ENCODE measurements at places on chromosomes 1 and 21.

- DNase-seq: no peak
Measured at GRCh38 chr1:36182734-36183133, 26.8 kb downstream of the MAP7D1 start.

GRCh38 chr1:208977012-208977411 is 606.5 kb upstream of the CAMK1G start:
- no peak for DNase-seq

- peak; percentile 84 for DNase-seq
Measured at GRCh38 chr1:206557636-206558473, 50.5 kb downstream of the RASSF5 start.

DNA sequence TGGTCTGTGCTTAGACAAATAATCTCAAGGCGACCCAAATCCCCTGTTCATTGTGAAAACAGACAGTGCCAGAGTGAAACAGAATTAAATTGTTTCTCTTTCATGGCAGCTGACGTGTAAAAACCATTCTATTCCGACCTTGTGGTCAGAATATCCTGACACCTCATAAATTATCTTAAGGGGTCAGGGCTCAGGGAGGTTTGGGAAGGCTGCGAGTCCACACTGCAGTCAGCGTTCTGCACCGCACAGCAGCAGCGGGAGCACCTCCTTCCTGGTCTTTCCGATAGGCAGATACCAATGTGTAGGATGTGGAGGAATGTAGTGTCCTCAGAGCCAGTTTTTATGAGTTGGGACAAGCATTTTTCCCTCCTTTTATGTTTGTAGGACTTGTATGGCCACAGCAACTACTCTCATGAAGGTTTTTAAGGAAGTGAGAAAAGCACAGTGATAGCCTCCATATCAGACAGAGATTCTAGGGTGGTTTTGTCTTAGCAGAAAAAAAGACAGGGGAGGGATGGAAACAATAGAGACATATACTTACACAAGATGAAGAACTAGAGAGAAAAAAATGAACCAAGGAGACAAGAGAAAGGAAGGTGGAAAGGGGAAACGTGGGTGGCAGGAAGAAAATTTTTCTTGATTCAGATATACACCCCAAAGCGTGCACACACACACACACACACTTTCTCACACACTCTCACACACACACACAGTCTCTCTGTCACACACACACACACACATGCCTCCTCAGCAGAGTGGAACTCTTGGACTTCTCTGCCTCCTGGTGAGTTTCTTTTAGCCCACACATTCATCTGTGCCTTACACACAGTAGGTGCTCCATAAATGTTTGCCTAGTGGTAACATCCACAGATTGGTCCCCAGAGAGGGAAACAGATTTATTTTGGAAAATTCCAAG is 68.6 kb downstream of the NTMT2 start:
- no peak for DNase-seq

GRCh38 chr1:201515895-201516294 is 9.0 kb upstream of the CSRP1 start:
- DNase-seq: no peak

GRCh38 chr1:207397525-207397926 is 56.6 kb upstream of the CR2 start:
- no peak for DNase-seq

- peak; percentile 77 for DNase-seq
Measured at GRCh38 chr1:33181921-33182341, at the start of gene TRIM62. Gene TRIM62, minus strand, starts transcription at chr1:33182043. Its CDS starts 611 bp downstream, at chr1:33181432.

GRCh38 chr1:169508432-169509338 is 22.9 kb upstream of the SLC19A2 start:
- peak; percentile 16 for DNase-seq

- DNase-seq: no peak
Measured at GRCh38 chr1:33314416-33314815, 6.5 kb downstream of the A3GALT2 start.

- no peak for DNase-seq
Measured at GRCh38 chr1:115492880-115493279, 148.9 kb upstream of the VANGL1 start.

DNA sequence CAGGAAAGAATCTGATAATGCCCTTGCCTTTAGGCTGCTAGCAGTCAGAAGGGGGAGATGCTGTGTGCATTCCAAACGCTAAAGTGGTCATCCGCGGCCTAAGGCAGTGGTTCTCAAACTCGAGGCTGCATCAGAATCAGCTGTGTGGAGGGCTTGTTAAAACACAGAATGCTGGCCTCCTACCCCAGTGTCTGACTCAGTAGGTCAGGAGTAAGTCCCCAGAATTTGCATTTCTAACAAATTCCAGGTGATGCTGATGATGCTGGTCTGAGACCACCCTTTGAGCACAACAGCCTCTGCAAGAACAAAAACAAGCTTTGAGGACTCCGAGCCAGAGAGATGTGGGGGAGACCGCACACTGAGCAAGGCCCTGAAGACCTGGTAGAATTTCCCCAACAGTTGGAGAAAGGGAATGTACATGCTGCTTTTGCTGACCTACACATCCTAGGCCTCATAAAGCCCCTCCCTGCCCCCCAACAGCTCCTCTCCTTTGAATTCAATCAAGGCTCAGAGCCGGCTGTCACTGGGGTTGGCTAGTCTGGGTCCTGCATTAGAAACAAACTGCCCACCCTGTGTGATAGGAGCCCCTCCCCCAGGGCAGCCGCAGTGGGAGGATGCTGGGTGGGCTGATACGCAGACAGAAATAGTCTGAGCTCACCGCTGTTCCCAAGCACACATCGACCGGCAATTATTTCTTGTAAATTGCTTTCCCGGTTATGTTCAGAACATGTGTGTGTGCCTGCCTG is 27.1 kb downstream of the SHISAL2A start:
- DNase-seq: no peak

GRCh38 chr1:29895201-29895600 is 658.9 kb downstream of the PTPRU start:
- DNase-seq: no peak

GRCh38 chr1:2510366-2511155 is 15.8 kb downstream of the PANK4 start:
- no peak for DNase-seq

DNA sequence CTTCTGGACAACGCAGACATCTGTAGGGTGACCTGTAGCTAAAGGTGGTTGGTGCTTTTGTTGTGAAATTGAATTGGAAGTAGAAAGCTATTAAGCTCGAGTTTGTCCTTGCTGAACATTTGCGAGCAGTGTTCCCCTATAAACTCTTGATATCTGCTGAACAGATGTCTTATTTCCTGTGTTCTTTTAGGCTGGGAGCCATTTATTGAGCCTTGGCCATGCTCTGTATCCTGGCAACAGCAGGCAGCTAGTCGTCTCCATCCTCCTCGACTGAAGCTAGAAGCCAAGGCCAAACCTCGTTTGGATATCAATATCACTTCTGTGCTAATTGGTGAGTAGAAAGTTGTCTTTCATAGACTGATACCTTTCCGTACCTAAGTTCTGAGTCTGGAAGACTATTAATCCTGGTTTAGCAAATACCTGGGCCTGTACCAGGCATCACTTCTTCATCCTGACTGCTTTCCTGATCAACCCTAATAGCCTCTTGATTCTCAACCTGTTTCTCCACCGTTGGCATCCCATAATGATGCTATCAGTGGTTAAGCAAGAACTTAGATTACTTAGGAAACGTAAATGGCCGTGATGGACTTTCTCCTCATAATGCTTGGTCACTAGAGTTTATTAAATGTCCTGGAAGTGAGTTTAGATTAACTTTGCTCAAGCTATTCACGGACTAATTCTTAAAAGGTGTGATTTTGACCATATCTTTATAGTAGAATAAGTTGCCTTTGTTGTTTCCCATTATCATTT is 103.4 kb downstream of the VPS13D start:
- no peak for DNase-seq

- no peak for DNase-seq
Measured at GRCh38 chr1:208852911-208853310, 608.7 kb upstream of the PLXNA2 start.

DNA sequence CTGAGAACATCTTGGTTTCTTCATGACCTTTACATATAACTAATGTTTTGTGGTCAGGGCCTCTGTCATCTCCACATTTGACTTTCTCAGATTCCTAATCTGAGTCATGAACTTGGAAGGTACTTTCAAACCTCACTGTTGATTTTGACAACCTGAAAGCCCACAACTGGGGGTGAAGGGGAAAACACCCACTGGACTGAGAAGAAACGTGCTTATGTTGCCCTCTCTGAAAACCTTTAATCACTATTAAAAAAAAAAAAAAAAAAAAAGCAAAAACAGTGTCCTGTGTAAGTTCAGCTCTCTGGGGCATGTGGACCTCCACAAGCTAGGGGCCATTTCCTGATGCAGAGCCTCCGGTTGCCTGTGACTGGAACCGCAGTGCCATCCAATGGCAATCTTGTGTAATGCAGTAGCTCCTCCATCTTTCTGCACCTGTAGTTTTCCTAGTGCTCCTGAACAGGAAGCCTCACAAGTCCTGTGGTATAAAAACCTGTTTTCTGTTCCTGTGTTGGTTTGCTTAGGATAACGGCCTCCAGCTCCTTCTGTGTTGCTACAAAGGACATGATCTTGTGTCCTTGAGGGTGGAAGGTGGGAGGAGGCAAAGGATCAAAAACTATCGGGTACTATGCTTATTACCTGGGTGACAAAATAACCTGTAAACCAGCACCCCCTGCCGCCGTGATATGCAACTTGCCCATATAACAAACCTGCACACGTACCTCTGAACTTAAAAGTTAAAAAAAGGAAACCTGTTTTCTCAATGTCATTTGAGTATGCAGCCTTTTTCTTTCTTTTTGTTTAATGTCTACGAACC is 124.5 kb downstream of the ZNF648 start:
- peak; percentile 69 for DNase-seq

GRCh38 chr21:42455196-42455595 is 40.8 kb downstream of the RSPH1 start:
- peak; percentile 93 for DNase-seq

DNA sequence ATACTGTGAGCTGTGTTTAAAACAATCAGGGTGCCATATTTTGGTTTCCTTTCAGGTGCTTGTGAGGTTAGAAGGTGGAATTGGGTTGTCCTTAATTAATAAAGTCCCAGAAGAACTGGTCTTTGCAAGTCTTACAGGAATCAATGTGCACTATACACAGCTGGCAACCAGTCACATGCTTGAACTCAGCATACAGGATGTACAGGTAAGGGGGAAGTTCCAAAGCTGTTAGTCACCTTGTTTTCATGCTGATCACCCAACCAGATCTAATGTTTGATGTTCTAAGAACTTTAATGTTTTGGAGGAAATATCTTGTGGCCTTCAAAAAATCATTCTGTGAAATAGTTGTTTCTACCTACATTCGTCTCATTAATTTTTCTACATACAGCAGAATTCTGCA is 156.3 kb downstream of the VPS13D start:
- DNase-seq: no peak

DNA sequence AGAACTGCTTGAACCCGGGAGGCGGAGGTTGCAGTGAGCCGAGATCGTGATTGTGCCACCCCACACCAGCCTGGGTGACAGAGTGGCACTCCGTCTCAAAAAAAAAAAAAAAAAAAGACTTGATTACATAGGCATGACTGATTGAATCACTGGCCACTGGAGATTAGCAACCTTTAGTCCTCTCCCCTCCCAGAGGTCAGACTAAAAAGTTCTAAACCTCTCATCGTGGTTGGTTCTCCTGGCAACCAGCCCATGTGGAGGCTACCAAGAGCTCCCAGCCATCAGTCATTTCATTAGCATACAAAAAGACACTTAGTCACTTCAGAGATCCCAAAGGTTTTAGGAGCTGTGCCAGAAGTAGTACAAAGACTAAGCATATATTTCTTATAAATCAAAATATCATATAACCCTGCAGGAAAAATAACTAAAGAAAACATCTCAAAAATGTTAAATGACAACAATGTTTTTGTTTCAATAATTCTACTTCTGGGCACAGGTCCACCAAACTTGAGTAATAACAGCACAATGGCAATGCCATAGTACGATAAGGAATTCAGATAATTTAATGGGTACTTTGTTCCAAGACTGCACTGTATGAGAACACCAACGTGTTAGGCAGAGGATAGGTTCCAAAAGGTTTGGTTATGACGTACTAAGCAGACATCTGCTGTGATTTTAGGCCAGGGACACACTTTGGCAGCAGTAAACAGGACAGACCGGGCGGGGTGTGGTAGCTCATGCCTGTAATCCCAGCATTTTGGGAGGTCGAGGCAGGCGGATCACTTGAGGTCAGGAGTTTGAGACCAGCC is 18.1 kb downstream of the USP48 start:
- peak; percentile 65 for DNase-seq

DNA sequence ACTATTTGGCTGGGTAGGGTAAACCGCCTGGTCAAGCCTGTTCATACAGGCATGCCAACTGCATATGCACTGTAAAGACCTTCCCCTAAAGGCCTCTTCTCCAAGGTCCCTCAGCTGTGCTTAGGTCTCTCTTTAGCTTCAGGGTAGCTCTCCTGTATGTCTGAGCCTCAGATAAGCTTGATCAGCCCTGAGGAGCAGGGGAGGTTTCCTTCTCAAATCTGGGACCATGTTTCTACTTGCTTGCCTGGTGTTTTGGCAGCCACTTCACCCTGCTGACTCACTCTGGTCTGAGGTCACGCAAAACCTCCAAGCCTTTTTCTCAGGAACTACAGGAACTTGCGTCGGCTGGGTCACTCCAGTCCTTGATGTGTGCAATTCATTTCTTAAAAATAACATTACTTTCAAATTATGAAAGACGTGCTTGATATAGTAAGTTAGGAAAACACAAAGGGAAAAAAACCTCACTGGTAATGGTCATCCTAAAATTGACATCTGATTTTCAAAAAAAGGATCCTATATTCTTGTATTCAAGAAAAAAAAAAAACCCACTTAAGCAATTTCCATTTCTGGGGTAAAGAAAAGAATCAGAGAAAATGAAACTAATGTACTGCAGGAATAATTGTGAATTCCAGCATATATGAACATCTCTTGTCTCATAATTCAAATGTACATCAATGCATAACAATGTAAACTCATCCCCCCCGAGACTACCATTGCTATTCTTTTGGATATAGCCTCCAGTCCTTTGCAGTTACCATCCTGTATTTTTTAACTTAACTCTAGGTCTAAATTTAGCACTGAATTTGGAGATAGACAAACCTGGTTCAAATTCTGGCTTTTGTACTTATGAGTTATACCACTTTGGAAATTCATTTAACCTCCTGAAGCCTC is 24.8 kb upstream of the RNF19B start:
- peak; percentile 90 for DNase-seq

DNA sequence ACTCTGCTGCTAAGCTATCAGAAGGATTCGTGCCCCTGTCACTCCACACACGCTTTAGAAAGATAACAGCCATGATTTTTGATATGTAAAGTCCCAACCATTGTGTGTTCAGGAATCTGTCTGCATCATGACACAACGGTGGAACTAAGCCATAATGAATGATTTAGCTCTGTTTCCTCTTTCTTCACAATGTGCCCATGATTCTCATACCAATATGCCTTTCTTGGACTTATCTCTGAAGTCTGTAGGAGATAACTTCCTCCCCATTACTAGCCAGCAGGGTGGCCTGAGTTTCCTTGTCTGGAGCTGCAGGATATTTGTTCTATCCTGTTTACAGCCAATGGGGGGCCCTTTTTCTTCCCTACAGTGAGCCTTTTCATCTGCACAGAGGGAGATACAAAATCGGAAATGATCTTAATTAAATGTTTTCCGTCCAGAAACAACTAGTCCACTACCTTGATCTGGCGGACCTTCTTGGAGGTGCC is 511.7 kb downstream of the USP25 start:
- no peak for DNase-seq

GRCh38 chr1:107673006-107673405 is 292.0 kb downstream of the VAV3 start:
- no peak for DNase-seq

GRCh38 chr1:172431721-172432192 is 11.3 kb downstream of the C1orf105 start:
- no peak for DNase-seq

- no peak for DNase-seq
Measured at GRCh38 chr21:39630191-39630591, 17.5 kb downstream of the B3GALT5 start.

GRCh38 chr1:1101503-1101902 is 14.4 kb downstream of the C1orf159 start:
- no peak for DNase-seq

Measured in NB4 (cell line).